ENCODE measurements at places on chromosomes 5 and 9.

GRCh38 chr9:95903398-95903797 is 27.9 kb downstream of the ERCC6L2 start:
- no peak for DNase-seq

GRCh38 chr5:98517560-98518366 is 255.7 kb upstream of the RGMB start:
- no peak for DNase-seq

GRCh38 chr9:107292821-107293542 is 9.9 kb downstream of the RAD23B start:
- DNase-seq = no peak

DNA sequence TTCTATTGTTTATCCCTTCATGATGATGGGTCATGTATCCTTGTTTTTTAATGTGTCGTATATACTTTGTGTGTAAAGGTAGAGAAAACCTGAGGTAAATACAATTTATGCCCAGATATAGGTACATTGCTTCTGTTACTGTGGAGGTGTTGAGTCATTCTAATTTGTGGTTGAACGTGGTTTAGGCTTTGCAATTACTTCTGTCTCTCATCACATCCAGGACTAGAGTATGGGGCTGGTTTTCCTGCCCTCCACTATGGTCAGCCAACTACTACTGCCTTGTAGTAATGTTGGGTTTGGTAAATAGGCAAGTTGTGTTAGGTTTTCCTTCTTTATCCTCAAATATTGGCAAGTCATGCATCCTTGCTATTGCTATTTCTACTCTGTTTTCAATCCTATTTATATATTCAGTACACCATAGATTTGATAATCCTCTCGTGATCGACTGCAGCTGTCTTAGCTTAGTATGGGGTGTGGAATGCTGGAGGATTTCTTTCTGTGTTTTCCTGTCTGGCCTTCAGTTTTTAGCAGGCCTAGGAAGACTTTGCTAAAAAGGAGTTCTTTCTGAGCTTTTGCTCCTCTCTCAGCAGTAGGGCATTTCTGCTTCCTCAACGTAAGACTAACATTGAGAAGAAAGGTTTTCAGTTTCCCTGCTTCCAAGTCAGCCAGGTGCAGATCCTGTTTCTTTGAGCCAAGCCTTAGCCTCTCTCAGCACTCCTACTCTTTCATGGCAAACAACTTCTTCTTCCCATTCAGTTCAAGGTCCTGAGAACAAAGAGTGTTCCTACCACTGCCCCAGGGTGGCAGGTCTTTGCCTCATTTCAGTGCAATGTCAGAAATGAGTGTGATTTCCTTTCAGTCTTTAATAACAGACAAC is 844.4 kb upstream of the CDH18 start:
- no peak for DNase-seq

GRCh38 chr9:134818000-134818568 is 62.5 kb upstream of the FCN2 start:
- no peak for DNase-seq

- DNase-seq = no peak
These were observed 37.7 kb downstream of the PCDHAC2 start for GRCh38 chr5:141003791-141004611.

GRCh38 chr5:69531406-69531801 is 28.6 kb upstream of the GTF2H2C start:
- no peak for DNase-seq

DNA sequence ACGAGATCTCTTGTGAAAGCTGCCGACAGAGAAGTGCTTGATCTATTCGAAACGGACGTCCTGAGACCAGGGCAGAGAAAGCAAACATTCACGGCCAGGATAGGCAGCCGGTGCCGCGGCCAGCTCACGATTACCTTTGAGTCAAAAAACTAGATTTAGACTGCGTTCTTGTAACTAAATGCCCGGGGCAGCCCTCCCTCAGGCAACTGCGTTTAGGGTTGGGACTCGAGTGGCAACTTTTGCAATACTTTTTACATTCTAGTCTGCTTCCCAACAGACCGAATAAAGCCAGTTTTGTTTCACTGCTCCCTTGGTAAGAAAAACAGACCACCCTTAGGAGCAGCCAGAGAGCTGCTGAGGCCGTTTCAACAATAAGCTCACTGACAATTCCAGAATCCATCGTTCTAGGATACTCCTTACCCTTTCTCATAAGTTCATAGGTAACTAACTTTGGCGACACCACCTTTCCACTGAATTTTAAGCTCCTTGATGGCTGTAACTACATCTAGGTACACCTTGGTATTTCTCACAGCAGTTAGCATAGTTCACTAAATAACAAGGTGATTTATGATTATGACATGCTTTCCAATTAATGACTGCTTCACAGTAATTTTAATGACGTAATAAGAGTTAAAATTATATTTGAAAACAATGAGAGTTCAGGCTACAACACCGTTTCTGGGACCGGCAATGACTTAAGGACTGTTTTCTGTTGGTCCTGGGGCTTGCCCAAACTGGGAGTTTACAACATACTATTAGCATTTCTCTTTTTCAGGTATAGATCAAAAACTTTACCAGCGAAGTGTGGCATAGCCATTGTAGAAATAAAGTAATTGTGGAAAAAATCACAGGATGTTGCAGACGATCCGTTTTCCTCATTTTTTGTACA is 899 bp upstream of the RAPGEF6 start:
- DNase-seq = no peak

DNA sequence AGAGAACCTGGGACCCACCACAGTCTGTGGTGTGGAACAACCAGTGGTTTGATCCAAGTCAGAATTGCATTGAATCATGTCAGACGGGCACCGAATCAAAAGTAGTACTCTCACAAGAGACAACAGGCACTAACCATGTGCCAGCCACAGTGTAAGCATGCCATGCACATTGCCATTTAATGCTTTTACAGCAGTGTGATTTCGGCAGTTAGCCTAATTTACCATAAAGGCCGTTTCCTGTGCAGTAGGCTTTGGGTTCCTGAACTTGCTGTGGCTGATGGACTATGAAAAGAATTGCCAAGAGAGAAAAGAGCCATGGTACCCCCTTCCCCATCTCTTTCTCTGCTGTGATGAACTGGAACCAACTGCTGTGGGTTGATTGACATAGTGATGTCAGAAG is 540.6 kb downstream of the EBF1 start:
- no peak for DNase-seq

DNA sequence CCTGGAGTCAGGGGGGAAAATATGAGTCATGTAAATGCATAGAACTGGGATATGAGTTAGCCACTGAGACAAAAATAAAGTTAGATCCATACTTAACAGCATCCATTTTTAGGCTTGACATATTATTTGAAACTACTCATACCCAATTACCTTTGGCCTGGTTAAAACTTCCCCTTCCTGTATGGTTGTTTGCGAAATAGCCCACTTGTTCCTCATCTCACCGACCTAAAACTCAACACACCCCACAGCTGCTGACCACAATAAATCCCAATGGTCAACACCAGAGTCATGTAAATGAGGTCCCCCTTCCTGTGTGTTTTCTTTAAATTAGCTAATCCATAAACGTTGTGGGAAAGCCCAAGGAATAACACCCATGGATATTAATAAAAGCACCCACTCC is 55.2 kb upstream of the TMEM215 start:
- no peak for DNase-seq

DNA sequence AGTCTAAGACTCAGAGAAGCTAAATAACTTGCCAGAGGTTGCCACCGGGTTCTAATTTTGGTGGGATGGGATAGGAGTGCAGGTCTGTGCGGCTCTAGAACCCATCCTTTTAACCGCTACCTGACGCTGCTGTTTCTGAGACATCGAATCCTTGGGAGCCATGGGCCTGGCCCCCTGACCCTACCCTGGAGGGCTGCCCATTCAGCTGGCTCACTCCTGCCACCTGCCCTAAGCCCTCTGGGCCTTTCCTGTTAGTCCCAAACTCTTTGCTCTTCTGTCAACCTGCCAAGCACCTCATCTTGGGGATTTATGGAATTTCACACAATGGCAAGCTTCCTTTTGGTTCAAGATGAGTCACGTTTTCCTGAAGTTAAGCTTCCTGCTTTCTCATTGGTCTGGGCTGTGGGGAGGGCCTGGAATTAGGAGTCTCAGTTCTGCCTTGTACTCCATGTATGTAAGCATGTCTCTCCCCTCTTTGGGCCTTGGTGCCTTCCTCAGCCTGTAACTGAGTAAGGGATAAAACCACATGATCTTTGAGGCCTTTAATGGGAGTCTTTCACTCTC is 26.6 kb downstream of the ENHO start:
- no peak for DNase-seq

DNA sequence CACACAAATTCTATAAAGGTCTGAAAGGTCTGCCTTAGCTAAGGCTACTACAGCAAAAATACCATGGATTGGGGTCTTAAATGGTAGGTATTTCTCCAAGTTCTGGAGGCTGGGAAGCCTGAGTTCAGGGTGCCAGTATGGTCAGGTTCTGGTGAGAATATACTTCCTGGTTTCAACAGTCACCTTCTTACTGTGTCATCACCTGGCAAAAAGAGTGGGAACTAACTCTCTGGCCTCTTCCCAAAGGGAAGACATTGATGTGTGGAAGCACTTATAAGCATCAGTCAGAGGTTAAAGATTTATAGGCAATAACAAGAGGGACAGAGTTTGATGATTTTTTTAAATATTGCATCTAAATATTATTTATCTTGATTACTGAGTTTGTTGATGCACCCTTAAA is 53.0 kb downstream of the ZNF622 start:
- DNase-seq = no peak

DNA sequence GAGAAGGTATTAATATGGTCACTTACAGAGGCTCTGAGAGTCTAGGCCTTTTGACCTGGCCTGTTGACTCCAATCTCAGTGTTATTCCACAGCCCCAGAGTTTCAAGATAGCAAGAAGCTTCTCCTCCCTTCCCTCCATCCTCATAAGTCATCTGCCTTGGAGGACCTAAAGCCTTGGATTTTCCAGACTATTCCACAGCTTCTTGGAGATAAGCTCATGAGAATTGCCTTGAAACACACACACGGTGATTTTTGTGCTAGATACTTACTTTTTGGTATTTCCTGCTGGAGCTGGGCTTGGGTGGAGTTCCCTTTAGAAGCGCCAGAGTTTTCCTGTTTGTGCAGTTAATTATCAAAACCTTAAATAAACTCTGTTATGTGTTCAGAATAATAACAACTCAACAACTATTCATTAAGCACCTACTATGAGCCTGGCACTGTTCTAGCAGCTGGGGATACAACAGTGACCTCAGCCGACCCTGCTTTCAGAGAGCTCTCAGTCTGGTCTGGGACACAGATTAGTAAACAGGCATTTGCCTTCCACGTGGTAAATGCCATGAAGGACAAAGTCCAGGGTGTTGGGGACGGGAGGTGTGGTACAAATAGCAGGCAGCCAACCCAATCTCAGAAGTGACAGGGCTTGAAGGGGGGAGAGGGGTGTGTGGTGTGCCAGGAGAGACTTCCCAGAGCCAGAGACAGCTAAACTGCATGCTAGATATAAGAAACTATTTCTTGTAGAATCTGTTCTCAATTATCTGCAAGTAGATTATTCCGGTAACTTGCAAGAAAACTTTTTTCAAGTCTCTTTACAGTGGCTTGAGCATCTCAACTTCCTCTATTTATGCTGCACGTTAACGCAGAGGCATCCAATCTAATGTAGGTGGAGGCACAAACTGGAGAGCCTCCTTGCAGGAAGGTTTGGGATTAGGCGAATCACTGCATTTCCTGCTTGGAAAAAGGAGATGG is 55.9 kb upstream of the KLF9 start:
- no peak for DNase-seq

DNA sequence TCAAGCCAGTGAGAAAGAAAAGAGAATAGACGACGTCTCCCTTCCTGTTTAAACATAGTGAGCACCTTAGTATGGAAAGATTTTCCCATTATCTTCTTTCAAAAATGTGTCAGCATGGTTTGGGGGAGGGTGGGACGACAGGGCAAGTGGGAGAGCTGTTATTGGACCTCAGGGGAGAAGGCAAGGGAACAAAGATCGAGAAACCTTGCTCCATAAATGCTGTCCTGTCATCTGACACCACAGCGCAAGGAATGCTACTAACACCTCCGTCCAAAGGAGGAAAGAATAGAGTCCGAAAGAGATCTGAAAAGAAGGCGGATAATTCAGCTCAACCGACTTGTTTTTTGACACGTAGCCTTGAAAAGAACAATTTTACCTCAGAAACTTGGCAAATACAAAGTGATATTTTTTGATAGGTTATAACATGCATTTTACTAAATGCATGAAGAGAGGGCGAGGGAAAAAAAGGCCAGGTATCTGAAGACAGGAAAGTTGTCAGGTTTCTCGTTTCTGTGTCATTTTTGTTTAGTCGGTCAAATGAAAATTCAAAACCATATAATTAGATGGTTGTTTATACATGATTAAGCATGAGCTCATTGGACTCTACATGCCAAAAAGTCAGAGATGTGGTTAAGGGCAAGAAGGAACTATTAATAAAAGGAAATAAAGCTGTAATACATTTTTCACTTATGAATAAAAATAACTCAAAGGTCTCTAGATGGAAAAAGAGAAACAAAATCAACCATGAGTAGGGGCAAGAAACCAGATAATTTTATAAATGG is 155.7 kb downstream of the GLIS3 start:
- no peak for DNase-seq

DNA sequence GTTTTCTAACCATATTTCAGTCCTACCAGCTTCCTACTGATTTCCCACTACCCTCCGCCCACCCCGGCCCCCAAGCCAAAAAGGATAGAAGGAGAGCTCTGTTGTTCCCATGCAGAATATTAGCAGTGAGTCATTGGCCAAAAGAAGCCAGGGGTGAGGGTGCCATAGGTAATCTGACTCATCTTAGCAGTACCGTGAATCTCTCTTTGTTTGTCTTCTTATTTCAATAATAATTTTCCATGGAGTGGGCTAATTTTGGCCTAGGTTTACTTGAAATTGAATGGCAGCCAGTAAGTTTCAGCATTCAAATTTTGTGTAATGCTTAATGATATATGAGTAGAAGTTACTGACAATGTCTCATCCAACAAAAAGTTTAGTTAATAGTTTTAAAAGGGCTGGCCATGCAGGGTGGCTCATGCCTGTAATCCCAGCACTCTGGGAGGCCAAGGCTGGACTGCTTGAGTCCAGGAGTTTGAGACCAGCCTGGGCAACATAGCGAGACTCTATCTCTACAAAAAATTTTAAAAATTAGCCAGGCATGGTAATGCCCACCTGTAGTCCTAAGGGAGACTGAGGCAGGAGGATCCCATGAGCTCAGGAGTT is 74.2 kb downstream of the C9orf152 start:
- DNase-seq = no peak

- no peak for DNase-seq
These were observed 46.4 kb downstream of the SEMA5A start for GRCh38 chr5:9499498-9499876.

DNA sequence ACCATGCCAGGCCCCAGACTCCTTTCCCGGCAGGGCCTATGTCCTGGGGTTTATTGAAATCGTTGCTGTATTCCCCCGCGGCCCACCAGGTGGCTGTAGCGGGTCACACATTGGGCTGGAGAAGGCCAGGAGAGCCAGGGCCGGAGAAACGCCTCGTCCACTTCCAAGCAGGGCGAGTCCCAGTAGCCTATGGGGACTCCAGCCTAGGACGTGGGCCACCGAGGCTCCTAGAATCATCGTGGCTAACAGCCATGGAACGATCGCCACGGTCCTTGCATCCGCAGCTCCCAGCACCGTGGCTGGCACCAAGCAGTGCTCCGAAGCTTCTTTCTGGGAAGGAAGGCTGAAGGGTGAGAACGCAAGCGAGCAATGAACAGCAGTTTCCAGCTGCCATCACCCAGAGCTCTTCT is 87.7 kb downstream of the ENTREP1 start:
- peak; percentile 14 for DNase-seq
